Femur (tissue), 1 donor: ENCODE measurements at places on chromosomes 1 and 21.

DNA sequence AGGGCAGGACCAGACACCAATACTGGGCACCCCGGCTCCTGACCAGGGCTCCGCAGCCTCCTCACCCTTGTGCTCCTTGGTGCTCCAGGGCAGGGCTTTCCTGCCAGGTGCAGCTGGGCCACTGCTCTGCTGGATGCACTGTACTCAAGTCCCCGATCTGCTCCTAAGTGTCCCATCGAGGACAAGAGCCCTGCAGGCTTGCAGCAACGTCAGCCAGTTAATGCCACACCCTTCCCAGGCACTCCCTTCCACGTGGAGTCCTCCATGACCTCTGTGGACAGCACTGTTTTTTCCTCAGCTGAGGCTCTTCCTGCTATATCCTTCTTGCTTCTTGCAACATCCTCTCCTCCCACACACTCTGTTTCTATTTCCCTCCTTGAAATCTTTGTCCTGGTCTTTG lies 94.0 kb upstream of the NGF start:
- DNase-seq = no peak

DNA sequence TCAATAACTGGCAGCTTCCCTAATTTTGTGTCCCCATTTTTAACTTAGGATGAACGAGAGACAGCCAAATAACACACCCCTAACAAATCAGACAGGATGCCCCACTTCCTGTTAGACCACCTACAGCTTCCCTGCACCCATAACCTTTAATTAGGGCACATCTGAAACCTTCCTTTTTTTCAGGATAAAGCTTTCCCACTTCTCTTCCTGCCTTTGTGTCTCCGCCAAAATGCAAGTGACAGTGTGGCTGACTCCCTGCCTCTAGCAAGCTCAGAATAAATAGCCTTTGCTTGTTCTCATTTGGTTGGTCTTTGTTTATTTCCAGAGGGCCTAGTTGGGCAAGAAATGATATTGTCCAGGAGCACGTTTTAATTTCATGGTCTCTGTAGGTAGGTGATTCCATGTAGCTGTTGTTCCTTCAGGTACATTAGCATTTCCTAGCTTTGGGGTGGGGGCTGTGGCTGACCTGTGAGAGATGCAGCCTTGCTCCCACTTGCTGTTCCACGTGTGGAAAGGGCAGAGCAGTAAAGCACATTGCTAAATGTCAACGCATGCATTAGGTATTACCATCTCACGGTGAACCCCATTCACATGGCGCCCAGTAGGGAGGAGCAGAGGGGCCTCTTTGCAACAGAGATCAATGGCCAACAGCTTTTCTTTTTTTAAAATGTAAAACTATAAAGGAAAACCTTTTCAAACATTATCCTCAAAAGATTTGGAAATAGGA lies 154.9 kb downstream of the ST6GALNAC3 start:
- DNase-seq = no peak

DNA sequence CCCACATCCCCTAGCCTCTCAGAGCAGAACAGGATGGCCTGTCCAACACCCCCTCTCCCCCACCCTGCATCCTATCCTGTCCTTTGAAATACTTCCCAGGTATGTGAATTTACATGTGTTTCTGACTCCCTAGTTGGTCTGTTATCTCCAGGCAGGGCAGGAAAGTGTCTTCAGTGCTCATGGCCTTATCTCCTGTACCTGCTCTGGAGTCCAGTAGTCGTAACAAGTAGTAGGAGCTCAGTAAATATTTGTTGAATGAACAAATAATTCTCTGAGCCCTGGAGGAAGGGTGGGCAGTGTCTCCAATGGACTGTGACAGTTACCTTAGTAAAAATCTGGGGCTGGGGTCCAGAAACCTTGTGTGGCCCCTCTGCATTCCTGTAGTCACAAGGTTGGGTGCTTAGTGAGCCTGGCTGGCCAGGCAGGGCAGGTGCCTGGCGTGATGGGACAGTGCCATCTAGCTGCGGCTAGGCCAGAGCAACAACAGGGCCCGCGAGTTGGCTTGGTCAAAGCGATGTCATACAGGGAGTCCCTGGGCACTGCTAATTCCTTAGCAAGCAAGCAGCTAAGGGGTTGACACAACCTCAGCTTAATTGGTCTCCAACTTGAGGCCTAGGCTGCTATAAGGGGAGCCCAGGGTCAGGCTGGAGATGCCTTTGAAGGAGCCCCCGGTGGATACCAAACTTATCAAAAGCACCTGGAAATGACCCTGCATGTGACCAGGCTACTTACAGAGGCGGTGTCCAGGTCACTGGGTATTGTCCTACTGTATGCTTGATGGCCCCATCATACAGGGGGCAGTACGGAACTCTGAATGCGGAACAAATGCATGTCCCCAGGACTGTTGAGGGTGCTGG lies 89.0 kb upstream of the PPM1J start:
- peak; percentile 77 for DNase-seq

GRCh38 chr1:56774067-56774609 lies 45.1 kb downstream of the FYB2 start:
- DNase-seq = no peak

- peak; percentile 74 for DNase-seq
Observed at GRCh38 chr1:177170756-177171535, at the start of gene BRINP2. TSS of gene BRINP2 (plus strand) at chr1:177170958. CDS start at chr1:177229877, 58,919 bp downstream.

- no peak for DNase-seq
Observed at GRCh38 chr1:175077356-175078030, 9.9 kb downstream of the TNN start.

- DNase-seq = no peak
Observed at GRCh38 chr1:62951428-62951827, 167.5 kb downstream of the ATG4C start.

DNA sequence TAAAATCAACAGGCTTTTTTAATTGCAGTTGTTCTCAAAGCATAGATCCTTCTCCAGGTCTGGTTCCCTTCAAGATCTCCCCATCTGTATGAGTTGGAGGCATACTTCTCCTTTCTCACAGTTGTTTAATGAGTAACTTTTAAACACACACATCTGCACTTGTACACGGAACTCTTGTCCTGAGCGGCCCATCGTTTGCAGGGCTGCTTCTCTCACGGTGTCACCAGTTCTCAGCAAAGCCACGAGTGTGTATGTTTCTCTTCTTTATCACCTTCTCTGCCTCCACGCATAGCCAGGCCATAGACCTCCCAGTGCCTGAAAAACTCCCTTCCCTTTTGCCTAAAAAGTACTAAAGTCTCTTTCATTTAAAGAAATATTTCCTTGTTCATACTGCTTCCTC lies 68.7 kb upstream of the ROR1 start:
- DNase-seq = no peak

GRCh38 chr21:42784276-42784675 lies 95.1 kb downstream of the WDR4 start:
- DNase-seq = no peak

DNA sequence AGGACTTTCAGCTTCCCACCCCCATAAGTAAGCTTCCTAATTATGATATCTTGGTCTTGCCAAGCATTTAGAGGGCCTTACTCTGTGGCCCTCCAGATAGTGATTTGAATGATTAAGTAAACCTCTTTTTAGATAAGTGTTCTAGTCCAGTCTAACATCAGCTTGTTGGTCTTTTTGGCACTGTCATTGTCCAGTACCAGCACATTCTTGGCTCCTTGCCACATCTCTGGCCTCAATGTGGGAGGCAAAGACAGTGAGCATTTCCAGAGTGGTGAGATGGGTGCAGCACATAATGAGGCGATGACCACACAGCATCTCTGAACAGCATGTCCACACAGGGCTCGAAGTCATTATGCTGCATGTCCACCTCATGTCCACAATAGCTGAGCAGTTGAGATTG lies 6.1 kb downstream of the CAPZA1 start:
- DNase-seq = no peak

- DNase-seq = no peak
Observed at GRCh38 chr1:82299056-82299455, 498.3 kb downstream of the ADGRL2 start.

DNA sequence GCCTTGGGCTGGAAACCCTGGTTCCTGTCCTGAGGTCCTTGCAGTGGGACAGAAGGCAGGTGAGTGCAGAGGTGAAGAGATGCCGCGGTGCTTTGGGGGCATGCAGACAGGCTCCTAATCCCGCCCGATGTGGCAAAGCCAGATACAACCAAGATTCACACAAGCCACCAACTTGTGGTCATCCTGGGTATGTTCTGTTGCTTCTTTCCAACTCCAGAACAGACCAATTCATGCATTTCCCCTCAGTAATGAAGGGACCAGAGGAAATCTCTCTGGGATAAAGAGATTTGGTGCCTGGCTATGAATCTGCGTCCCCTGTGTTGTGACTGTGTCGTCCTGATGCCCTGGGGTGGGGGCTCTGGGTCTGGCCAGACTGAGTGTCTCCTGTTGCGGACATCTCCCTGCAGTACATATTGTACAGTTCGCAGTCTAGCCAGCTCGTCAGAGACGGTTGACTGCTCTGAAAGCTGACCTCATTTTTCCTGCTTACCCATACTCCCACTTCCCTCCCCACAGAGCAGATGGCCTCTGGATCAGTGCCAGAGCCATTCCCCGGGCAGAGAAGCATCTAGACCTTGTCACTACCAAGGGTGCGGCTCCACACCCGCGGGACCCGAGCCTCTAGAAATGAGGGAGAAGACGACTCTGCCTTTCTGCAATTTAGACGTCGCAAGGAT lies 216.3 kb downstream of the KIF26B start:
- no peak for DNase-seq

DNA sequence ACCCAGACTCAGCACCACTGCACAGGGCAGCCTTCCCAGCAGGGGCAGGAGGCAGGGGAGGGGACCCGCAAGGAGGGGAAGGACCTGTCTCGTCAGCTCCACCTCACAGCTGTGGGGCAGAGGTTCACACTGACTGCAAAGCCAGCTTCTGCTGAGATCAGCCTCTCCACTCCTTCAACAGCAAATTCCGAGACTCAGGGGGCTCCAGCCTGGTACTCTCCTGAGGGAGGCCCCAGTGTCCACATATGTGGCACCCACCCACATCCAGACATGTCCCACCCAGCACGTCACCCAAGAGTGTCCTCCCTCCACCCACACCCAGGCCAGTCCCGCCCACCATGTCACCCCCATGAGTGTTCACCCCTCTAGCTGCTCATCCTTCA lies 329.5 kb downstream of the NPHP4 start:
- DNase-seq = no peak

DNA sequence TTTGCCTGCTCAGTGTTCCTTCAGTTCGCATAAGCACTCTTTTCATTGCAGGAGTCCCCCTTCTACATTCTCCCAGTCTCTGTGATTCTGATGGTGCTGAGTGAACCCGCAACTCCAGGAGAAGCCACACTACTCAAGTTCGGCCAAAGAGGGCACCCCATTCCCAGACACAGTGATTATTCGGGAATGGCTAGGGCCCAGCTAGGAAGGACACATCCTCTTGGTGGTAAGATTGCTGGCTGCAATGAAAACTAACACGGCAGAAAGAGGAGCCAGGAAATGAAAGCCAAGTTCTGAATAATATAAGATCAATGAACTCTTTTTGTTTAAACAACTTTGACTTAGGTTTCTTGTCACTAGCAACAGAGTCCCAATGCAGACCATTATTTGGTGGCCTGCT lies 14.9 kb downstream of the CREG1 start:
- DNase-seq = no peak

- no peak for DNase-seq
Observed at GRCh38 chr1:30606166-30606565, 117.2 kb downstream of the MATN1 start.

DNA sequence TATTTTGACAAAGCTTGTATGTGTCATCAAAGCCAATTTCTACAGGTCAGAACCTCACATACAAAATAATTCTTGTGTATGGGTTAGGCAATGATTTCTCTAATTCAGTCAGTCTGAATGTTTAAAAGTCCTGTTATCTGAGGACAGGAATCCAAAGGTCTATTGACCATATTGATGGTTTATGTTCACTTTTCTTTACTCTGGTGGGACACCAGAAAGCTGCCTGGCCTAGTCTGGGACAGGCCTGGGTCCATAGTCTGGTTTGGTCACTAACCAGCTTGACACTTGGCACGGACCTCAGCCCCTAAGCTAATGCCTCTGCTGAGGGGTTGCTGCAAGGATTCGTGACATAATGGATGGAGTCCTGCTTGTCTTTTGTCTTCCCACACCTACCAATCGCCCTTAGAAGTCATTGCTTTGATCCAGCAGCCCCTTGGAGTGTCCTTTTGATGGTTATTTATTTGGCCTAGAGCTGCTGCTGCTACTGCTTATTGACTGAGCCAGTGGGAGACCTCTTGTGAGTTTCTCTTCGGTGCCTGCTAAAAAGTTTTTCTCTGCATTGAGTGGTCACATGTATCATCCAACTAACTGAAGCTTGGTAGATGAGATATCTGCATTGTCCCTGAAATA lies 15.7 kb downstream of the IFNAR2 start:
- no peak for DNase-seq

DNA sequence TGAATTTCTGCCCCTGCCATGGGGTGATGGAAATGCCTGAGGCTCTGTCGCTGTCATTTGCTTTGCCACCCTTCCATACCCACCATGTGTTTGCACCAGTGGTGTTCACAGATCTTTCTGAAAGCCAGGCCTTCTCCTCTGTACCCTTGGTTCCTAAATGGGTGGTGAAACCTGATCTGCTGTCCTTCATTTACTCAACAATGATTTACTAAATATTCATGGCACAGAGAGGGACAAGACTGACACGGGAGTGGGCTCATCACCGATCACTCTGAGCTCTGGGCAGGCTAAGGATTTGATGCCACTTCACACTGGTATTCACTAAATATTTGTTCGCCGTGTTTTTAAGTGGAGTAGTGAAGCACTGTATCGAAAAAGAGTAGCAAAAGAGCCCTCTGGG lies 40.9 kb downstream of the LRRC8B start:
- no peak for DNase-seq
